ENCODE measurements at places on chromosomes 7 and 10. TPM values are rescaled to one million over a fixed set of nuclear protein-coding genes. Genes with fewer than 3 reads are reported as not detected.

The ZNF679 gene
- not detected for total RNA-seq

The GDF2 gene
- not detected for total RNA-seq

The MET gene
- 85.6 TPM for total RNA-seq

DNA sequence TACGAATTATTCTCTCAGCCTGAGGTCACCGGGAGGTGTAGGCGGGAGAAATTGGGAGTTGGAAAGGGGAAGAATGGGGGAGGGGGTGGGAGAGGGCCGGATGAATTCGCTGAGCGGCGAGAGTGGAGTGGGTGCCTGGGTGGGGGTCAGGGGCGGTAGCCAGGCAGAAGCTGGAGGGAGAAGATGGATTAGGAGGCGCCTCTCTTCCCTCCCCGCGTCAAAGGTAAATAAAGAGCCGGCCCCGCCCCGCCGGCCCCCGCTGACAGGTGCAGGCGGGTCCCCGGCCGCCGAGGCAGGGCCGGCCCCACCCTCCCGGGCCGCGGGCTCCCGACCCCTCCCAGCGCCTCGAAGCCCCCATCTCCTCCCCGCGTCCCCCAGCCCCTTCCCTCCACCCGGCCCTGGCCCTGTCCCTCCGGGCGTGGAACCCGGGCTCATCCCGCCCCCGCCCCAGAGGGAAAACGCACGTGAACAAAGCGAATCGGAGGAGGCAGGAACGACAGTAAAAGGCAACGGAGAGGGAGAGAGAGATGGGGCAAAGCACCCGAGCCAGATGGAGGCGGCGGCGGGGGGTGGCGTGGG, 872 bp downstream of the FAM131B start:
- no peak for DNase-seq

GRCh38 chr7:140773104-140773503, 76.6 kb downstream of the NDUFB2 start:
- DNase-seq, result no peak

DNA sequence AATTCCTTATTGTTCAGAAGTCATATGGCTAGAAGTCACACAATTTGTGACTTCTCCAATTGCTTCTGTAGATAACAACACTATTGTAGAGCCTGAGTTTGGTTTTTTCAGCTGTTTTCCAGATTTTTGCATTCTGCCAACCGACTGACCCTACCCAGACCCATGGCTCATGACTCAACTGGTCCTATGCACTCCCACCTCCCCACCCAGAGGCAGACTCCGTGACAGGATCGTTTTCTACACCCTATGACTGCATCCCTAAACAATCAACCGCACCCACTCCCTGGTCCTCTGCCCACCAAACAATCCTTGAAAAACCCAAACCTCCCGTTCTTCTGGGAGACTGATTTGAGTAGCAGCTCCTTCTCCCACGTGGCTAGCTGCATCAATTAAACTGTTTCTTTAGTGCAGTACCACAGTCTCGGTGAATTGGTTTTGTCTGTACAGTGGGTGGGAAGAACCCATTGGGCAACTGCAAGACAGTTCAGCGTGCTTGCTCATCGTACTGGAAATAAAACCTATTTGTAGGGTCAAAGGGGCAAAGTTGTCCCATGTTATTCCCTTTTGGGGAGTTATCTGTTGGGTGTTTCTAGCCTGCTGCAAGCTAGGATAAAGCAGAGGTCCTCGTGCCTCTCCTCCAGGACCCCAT, 150.3 kb upstream of the FAM20C start:
- no peak for DNase-seq

All from breast epithelium (tissue), 4 donors.